ENCODE measurements at places on chromosomes 13 and 19.

- peaks cover 59% of the 10 kb centered on the region for H3K36me3 ChIP-seq
- DNase-seq: no peak
- H3K27me3 ChIP-seq: no peaks in the 10 kb centered on the region
- H3K27ac ChIP-seq: no peak overlapping the region
These were observed 3.6 kb downstream of the NACC1 start for GRCh38 chr19:13121551-13122274.

- no peaks in the 10 kb centered on the region for H3K36me3 ChIP-seq
- H3K4me1 ChIP-seq: no peaks in the 10 kb centered on the region
- H3K27ac ChIP-seq: no peak overlapping the region
- H3K4me3 ChIP-seq: no peak overlapping the region
- H3K27me3 ChIP-seq: no peaks in the 10 kb centered on the region
- DNase-seq: no peak
These were observed 2.7 kb downstream of the COL5A3 start for GRCh38 chr19:10007371-10008183.

DNA sequence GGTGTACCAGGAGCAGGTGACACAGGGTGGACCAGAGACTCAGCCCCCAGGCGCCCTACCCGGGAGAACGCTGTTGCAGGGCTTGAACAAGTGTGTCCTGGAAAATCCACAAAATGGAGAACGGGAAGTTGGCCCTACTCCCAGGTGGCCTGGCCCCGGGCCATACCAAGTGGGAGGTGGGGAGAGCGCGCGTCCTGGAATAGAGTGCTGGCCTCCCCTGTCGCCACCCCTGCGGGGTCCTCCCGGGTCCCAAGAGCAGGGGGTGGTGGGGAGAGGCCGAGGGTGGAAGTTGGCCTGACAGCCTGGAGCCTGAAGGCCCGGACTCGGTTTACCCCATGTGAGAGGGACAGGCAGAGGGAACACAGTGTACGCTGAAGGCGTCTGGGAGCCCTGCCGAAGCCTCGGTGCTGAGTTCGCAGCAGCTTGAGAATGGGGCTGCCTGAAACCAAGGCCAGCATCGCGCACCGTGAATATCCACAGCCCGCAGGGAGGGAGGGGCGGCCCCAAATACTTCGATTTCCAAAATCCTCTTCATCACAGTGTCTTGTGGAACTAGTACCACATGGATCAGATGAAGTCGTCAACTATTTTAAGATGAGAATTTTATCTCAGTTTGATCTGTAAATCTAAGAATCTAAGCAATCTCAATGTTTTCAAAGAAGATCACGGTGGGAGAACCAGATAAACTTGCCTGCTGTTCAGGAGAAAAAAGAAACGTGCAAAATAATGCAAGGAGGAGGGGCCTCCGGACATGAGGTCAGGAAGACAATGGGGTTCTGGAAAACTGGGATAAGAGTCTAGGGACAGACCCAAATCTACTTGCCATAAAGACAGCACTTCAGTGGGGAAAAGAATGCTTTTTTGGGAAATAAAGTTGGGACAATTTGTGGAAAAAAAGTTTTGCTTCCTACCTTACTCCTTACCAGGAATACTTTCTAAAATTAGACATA, 10.4 kb upstream of the KLF16 start:
- H3K36me3 ChIP-seq: peaks cover 28% of the 10 kb centered on the region
- no peaks in the 10 kb centered on the region for H3K27me3 ChIP-seq
- no peak for DNase-seq
- H3K27ac ChIP-seq: no peak overlapping the region

DNA sequence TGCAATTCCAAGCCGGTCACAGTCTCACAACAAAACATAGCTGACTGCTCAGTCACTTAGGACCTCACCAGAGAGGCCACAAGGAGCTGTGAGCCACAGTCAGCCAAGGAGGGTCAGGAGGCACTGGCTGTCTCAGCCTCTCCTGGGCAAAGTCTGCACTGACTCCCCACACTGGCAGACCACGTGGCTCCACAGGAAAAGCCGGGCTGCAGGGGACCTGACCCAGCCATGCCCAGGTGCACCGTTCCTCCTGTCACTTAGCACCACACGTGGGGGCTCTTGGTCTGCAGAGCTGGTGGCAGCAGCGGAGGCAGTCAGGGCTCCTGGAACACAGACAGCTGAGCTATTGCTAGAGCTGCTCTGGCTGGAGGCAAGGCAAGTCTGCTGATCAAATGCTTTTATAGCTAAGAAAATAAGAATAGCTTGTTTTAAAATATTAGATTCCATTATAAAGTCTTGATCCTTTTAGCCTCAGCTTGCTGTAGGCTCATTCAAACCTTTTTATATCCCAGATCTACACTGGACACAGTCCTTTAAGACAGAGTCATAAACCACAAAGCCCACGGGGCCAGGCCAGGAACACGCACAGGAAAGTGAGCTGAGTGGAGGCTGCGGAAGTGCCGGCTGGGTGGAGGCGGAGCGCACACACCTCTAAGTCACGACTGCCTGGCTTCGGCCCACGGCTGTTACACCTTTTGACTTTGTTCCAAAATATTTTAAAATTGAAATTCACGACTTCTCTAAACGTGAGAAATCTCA, 744.1 kb downstream of the UQCRFS1 start:
- peak; percentile 71 for DNase-seq
- H3K27ac ChIP-seq: peak overlapping the region; percentile 76
- no peaks in the 10 kb centered on the region for H3K36me3 ChIP-seq
- no peaks in the 10 kb centered on the region for H3K27me3 ChIP-seq

GRCh38 chr13:109737606-109738005, 48.8 kb downstream of the IRS2 start:
- peak; percentile 32 for DNase-seq
- no peak overlapping the region for H3K27ac ChIP-seq
- H3K27me3 ChIP-seq: no peaks in the 10 kb centered on the region
- H3K4me1 ChIP-seq: peaks cover 44% of the 10 kb centered on the region

DNA sequence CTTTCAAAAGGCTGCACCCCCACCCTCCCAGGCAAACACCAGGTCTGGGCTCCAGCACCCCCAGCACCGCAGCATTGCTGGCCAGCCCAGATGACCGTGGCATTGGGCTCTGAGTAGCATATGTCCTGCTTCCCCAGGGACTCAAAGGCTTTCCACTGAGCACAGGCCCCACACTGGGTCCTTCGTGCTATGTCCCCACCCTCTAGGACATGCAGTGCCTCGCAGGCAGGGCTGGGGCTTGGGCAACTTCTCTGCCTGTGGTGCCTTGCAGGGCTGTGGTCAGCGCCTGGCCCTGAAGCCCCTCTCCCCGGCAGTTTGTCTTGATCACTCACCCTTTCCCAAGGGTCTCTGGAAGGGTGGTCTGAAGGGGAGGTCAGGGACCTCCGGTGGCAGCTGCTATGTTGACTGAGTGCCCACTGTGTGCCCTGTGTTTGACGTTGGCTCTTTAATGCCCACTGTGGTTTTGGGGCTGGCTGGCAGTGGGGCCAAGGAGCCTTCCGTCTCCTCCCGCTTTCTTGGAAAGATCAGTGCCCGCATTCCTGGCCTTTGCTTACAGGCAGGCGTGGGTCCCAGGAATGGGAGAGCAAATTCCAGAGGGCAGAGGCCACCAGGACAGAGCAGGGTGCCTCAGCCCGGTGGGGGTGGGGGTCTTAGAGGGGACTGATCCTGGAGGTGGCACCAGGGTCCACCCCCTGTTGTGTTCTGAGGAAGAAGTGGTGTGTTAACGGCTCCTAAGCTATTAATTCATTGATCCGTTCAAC, 20.3 kb upstream of the CRTC1 start:
- H3K27me3 ChIP-seq: no peaks in the 10 kb centered on the region
- DNase-seq: no peak
- no peak overlapping the region for H3K4me3 ChIP-seq
- no peak overlapping the region for H3K27ac ChIP-seq

DNA sequence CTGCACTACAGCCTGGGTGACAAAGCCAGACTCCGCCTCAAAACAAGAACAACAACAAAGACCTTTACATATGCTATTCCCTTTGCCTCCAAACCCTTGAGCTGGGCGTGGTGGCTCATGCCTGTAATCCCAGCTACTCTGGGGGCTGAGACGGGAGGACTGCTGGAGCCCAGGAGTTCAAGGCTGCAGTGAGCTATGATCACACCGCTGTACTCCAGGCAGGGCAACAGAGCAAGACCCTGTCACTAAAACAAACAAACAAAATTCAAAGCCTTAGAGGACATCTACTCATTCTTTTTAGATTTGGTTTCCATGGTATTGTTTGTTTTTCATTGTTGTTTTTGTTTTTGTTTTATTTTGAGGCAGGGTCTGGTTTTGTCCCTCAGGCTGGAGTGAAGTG, 7.8 kb downstream of the ACER1 start:
- H3K27me3 ChIP-seq: no peaks in the 10 kb centered on the region
- no peak overlapping the region for H3K27ac ChIP-seq
- H3K4me3 ChIP-seq: no peak overlapping the region

- no peak for DNase-seq
- H3K4me1 ChIP-seq: no peaks in the 10 kb centered on the region
- H3K4me3 ChIP-seq: no peak overlapping the region
- no peaks in the 10 kb centered on the region for H3K27me3 ChIP-seq
- no peaks in the 10 kb centered on the region for H3K36me3 ChIP-seq
- H3K27ac ChIP-seq: no peak overlapping the region
These were observed 483.3 kb upstream of the SPRY2 start for GRCh38 chr13:80824229-80824628.

GRCh38 chr19:31491242-31491641, 142.0 kb upstream of the TSHZ3 start:
- H3K4me3 ChIP-seq: no peak overlapping the region
- DNase-seq: no peak
- no peaks in the 10 kb centered on the region for H3K4me1 ChIP-seq
- H3K27ac ChIP-seq: no peak overlapping the region

- H3K4me3 ChIP-seq: no peak overlapping the region
- no peak for DNase-seq
- no peaks in the 10 kb centered on the region for H3K4me1 ChIP-seq
- no peaks in the 10 kb centered on the region for H3K27me3 ChIP-seq
- no peak overlapping the region for H3K27ac ChIP-seq
These were observed 9.3 kb upstream of the ZNF546 start for GRCh38 chr19:39987596-39987995.

GRCh38 chr13:20475927-20476691, 49.5 kb downstream of the CRYL1 start:
- H3K4me3 ChIP-seq: no peak overlapping the region
- H3K4me1 ChIP-seq: peaks cover 23% of the 10 kb centered on the region
- H3K27me3 ChIP-seq: no peaks in the 10 kb centered on the region
- no peaks in the 10 kb centered on the region for H3K36me3 ChIP-seq

DNA sequence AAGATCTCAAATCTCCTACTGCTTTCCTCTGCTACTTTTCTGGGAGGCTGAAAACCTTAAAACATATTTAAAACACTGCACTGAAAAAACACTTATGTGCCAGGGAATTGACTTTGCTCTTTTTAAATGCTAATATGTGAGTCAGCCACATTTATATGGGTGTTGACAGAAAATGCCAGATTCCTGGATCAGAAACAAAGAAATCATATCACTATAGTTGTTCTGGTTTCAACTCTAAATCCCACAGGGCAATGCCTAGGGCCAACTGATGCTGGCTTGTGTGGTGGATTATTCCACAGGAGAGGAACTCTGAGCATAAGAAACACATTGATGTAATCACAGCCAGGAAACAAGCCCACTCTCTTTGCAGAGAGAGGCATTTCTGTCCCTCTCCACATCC, 1439.0 kb upstream of the SPRY2 start:
- H3K36me3 ChIP-seq: no peaks in the 10 kb centered on the region
- DNase-seq: no peak
- H3K27me3 ChIP-seq: no peaks in the 10 kb centered on the region
- H3K4me1 ChIP-seq: no peaks in the 10 kb centered on the region

- no peaks in the 10 kb centered on the region for H3K27me3 ChIP-seq
- H3K4me1 ChIP-seq: peaks cover 30% of the 10 kb centered on the region
- H3K27ac ChIP-seq: peak overlapping the region; percentile 56
- H3K4me3 ChIP-seq: no peak overlapping the region
These were observed 8.1 kb downstream of the ALOX5AP start for GRCh38 chr13:30743319-30744055.

GRCh38 chr19:2567580-2567979, 91.7 kb downstream of the GADD45B start:
- H3K27ac ChIP-seq: no peak overlapping the region
- H3K36me3 ChIP-seq: no peaks in the 10 kb centered on the region
- H3K4me1 ChIP-seq: peaks cover 6% of the 10 kb centered on the region
- no peaks in the 10 kb centered on the region for H3K27me3 ChIP-seq
- no peak overlapping the region for H3K4me3 ChIP-seq

- no peaks in the 10 kb centered on the region for H3K36me3 ChIP-seq
- no peak for DNase-seq
- no peaks in the 10 kb centered on the region for H3K27me3 ChIP-seq
- no peaks in the 10 kb centered on the region for H3K4me1 ChIP-seq
- H3K27ac ChIP-seq: no peak overlapping the region
- H3K4me3 ChIP-seq: no peak overlapping the region
These were observed 66.7 kb downstream of the SLC7A9 start for GRCh38 chr19:32802840-32803239.
